GM04504 (cell line): ENCODE measurements at places on chromosomes 3 and 15.
A peak's percentile ranks its signal among the peaks of the same experiment; 100 is the strongest.

DNA sequence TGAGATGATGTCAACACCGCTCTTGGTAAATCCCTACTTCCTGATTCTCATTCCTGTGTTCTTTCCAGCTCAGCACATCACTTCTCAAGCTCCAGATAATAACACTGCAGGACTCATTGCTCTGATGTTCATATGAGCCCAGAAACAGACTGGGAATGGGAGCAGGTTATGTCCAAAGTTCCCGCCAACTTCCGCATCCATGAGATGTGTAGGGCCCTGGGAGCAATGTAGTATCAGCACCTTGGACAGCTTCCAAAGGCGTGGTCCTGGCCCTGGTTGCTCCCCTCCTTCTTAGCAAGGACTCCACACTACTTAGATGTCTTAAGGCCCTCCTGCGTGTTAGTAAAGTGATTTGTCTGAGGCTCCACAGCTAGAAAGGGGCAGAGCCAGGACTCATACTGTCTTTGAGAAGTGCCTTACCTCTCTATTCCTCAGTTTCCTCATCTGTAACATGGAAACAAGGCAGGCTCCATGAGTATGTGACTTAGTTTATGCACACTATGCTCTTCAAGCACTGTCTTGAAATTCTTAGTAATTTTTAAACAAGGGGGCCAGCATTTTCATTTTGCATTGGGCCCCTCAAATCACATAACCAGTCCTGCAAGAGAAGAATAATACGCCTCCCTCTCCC lies 27.9 kb upstream of the SLC6A1 start:
- DNase-seq = no peak

DNA sequence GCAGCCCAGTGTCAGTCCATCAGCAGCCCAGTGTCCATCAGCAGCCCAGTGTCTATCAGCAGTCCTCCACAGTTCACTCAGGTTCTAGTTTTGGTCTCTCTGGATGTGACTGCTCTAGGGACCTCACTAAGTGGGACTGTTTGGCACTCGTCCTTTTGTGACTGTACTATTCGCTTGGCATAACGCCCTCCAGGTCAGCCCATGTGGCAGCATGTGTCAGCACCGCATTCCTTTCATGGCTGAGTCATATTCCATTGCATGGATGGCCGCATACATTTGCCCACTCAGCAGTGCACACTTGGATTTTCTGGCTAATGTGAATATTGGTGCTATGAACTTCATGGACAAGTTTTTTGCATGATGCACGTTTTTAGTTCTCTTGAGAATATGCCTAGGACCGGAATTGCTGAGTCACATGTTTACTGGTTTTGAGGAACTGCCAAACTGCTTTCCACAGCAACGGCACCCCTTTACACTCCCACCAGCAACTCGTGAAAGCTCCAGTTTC lies 16.4 kb downstream of the CHST13 start:
- peak; percentile 87 for DNase-seq

DNA sequence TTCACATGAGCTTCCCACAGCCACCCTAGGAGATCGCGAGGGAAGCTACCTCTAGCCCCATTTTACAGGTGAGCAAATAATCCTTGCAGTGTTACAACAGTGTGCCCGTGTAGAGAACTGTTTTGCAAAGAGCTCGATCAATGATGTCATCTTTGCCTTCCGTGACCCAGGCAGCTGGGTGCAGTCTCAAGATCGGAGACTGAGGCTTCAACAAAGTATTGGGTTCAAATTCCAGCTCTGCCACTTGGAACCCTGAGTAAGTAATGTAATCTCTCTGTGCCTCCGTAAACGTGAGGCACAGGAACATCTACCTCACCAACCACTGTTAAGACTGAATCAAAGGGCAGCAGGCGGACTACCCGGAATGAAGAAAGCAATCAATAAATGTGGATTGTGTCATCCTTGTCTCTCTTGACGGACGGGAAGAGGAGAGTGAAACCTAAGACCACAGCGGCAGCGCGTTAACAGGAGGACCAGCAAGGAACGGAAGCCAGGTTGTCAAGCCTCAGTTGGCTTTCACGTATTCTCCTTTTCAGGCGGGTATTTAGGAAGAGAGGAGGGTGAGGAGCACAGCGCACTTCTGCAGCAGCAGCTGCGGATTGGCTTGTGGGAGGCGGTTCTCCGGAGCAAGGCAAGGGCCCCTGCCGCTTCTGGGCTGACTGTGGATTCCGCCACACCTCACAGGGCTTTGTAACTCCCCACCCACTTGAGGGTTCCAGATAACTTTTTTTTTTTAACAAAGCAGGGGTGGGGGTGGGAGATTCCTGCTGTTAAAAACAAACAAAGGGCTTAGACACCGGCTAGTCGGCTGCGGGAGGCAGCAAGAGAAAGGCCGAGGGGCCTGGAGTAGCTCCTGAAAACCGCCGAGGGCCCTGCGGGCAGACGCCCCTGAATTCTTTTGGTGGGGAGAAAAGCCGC lies 1.5 kb upstream of the SMAD3 start:
- no peak for DNase-seq

GRCh38 chr3:27556887-27557286 lies 72.7 kb upstream of the SLC4A7 start:
- no peak for DNase-seq

DNA sequence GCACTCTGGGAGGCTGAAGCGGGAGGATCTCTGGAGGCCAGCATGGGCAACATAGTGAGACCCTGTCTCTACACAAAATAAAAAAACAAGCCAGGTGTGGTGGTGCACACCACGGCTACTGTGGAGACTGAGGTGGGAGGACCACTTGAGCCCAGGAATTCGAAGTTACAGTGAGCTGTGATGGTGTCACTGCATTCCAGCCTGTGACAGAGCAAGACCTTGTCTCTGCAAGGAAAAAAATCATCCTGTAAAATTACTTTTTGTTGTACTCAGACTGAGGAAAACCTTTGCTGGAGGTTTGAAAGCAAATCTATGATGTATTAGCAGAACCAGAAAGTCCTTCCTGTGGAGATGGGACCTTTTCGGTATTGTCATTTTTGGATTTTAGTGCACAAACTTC lies 63.3 kb downstream of the ATP1B3 start:
- no peak for DNase-seq

DNA sequence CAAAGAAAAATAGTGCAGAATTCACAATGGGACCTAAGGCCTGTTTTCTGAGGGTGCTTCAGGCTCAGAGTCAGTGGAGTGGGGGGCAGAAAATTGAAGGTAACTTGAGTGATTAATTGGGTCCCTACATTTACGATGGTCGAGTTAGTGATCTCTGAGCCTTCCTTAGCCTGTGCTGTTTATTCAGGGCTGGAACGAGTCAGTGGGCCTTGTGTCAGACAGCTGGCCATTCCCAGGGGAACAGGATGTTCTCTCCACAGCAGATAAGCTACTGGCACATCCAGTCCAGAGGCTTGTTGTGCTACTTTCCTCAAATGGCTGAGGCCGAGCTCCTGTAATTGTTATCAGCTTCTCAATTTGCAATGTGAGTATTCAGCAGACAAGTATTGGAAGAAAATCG lies 29.2 kb upstream of the CNTN3 start:
- no peak for DNase-seq

- no peak for DNase-seq
Measured at GRCh38 chr3:131303848-131304247, 77.7 kb upstream of the NUDT16 start.

- no peak for DNase-seq
Measured at GRCh38 chr3:12230877-12231276, 58.0 kb upstream of the PPARG start.

GRCh38 chr3:124483915-124484470 lies 246.3 kb upstream of the UMPS start:
- DNase-seq = no peak

DNA sequence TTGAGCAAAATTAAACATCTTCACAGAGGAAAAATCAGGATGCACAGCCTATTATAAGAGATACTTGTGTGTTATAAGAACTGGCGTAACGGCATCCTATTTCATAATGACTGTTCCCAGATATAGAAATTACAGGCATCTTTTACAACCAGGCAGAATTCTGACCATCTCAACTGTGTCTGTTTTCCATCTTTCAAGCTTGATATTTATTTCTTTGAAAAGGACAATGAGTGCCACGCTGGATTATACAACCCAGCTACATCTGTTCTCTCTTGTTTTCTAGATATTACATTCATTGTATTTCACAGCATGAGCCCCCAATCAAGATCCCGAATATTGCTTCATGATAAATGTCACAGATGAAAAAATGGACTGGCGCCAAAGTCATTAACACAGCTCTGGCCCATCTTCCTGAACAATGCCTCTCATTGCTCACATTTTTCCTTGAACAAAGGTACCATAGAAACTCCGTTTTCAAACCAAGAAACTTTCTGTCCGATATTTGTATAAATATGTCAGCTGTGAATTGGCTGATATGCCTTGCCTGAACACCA lies 420.6 kb downstream of the TBL1XR1 start:
- no peak for DNase-seq

GRCh38 chr15:82298520-82298919 lies 35.9 kb downstream of the SAXO2 start:
- DNase-seq = no peak

GRCh38 chr3:74592359-74592758 lies 22.1 kb downstream of the CNTN3 start:
- DNase-seq = no peak

- DNase-seq = no peak
Measured at GRCh38 chr15:63856711-63857460, 23.1 kb upstream of the HERC1 start.

DNA sequence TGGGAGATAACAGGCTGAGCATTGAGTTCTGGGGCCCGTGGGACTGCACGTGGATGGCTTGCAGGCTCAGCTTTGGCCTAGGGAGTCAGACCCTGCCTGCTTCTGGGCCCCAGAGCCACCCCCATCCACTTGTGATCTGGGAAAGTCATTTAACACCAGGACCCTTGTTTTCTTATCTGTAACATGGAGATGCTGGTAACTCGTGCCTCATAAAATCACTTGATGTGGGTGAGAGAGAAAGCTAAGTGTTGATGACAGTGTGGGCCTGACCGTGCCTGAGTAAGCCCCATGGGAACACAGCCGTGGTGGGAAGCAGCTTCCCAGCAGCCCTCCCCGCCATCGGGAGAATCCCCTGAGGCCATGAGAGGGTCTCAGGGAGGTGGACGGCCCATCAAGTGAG lies 378.1 kb downstream of the GABRB3 start:
- DNase-seq = no peak

DNA sequence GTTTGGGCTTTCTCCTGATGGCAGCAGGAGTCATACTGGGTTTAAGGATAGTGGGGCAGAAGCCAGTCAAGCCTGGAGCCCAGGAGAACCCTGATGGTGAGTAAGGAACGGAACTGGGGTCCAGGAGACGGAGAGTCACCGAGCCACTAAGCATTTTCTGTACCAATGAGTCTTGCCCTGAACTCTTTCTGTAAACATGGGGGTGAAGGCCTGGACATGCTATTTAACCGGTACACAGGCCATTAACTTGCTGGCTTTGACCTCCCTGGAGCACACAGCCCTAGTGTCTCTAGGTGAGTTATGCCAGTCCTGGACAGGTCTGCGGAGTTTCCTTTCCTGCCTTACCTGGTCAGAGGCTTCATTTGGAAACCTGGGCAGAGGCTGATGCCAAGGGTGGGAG lies 3.9 kb downstream of the SLC6A6 start:
- DNase-seq = no peak

- no peak for DNase-seq
Measured at GRCh38 chr15:66216806-66217205, 36.7 kb downstream of the MEGF11 start.

DNA sequence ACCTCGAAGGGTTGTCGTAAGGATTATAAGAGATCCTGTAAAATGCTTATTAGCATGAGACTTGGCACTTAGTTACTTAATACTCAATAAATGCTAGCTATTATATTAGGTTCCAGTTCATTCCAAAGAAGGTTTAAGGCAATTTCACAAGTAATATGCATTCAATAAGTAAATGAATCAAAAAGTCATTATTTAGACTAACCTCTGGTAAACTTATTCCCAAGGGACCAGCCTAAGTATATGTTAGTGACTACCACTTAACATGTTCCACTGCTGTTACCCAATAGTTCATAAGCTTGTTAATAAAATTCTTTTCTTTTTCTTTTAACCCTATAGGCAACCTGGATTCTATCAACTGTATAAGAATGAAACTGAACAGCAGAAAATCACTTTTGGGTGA lies 5.1 kb downstream of the PDCD10 start:
- DNase-seq = no peak

DNA sequence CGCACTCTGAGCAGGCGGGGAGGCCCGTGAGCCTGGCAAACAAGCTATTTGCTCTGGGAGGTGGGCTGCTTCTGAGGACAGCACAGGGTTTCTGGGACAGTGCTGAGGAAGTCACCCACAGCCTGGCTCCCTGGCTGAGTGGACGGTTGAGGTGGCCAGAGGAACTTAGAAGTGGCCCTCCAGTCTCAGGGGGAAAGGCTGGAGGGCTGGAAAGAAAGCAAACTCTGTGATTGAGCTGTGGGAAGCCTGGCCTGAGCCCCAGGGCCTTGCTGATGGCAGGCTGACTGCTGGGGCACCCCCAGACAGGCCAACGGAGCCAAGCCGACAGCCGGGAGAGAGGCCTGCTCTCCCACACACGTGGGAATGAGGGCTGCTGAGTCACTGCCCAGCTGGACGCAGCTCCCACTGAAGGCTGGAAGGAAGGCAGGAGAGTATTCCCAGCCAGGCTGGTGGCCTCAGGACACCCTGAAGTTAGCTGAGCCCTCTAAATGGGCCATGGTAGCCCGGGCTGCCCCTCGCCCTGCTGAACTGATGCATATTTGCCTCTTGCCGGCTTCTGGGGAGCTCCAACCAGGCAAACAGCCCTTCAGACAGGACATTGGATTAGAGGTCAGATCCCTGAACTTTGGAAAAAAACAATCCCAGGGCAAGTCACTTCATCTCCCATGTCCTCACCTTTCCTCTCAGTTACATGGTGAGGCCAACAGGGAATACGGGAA lies 98.0 kb upstream of the TLE3 start:
- DNase-seq = peak; percentile 80

GRCh38 chr3:42043099-42043813 lies 47.9 kb upstream of the TRAK1 start:
- DNase-seq = no peak

DNA sequence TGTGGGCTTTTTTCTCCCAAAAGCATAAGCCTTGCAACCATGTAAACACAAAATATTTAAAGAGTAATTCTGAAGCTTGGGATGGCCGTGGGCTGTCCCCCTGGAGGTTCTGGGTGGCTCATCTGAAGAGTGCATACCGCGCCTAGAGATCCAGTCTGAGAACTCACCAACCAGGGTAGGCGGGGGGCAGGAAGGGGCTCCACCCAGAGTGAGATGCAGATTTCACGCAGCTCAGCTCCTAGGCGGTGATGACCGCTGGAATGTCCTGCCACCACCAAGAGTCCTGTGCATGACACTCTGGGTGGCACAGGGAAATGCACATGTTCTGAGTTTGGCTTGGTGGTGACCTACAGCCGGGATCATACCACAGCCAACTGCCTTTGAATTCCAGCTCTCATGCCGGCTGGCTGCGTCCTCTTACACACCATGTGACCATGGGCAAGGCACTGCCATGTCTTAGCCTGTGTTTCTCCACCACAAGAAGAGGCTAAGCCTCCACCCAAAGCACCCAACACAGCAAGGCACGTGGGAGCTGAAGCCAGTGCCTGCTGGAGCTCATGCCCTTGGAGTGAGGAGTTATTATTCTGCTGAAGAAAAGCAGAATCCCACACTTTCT lies 125.1 kb upstream of the IQSEC1 start:
- no peak for DNase-seq
